Activated T-cell treated with anti-CD3 and anti-CD28 coated beads, Interleukin-2, amount 50 U/mL, for 4 hours (primary cell): ENCODE measurements at places on chromosomes 1 and 21.

GRCh38 chr21:33388188-33388587 lies 15.0 kb upstream of the IFNGR2 start:
- DNase-seq = no peak

DNA sequence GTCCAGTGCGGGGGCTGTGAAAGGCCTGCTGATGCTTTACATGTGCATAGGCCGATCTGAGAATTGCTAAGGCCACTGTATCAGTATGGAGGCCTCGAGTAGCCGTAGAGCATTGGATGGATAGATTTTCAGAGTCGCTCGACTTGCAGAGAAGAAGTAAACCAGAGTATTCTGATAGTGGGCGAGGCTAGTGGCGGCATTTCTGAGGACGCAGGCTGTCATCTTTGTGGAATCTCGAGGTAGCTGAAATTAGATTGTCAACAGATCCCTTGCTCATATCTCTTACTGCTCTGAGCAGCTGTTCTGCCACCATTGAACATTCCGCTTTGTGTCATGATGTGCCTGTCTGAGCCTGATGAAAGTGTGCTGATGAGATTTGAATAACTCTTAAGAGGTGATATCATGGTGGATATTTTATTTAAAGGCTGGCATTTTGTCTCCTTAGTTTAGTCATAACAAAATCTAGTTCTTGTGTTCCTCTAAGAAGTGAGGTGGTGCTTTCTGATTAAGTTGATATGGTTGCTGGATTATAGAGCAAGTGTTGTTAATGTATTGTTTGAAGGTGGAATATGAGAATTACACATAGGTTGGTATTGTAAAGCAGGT lies 1.5 kb downstream of the KIF1B start:
- no peak for DNase-seq

GRCh38 chr1:40798366-40799281 lies 15.0 kb downstream of the KCNQ4 start:
- DNase-seq = no peak

- DNase-seq = no peak
These were observed 256.7 kb upstream of the CACYBP start for GRCh38 chr1:174742805-174743653.

- no peak for DNase-seq
These were observed 16.9 kb upstream of the BTG2 start for GRCh38 chr1:203288400-203288799.

GRCh38 chr1:227766653-227767277 lies 31.5 kb downstream of the SNAP47 start:
- DNase-seq = no peak

- DNase-seq = no peak
These were observed 123.1 kb downstream of the AKT3 start for GRCh38 chr1:243726806-243727502.

DNA sequence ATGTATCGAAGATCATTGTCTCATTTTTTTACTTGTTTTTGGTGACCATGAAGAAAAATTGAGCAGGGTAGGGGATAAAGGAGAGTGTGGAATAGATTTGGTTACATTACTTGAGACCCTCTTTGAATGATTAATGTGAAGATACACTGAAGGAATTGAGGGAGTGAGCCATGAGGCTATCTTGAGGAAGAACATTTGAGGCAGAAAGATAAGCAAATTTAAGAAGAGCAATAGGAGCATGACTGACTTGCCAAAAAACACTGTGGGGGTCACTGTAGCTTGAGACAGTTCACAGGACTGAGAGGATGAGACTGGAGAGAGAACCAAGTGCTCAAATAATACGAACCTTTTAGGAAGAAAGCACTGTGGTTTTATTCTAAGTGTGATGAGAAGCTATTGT lies 43.1 kb upstream of the PTPRC start:
- DNase-seq = no peak

- DNase-seq = no peak
These were observed 12.4 kb downstream of the FBXO2 start for GRCh38 chr1:11641776-11642305.

DNA sequence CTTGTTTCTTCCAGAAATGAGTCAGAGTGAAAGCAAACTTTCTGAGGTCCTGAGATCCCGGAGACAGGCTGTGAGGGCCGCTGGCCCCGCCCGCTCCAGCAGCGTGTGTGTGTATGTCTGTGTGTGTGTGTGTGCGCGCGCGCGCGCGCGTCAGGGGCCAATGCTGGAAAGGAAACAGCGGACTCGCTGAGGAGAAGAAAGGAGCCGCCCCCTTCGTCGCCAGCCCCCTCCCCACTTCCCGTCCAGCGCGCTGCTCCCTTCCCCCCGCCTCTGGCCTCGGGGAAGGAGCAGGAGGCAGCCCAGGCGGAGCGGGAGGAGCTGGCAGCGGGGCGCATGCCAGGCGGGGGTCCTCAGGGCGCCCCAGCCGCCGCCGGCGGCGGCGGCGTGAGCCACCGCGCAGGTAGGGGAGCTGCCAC lies at the start of gene DISC1:
Gene DISC1, plus strand, starts transcription at position 256 of the 416 bp plus-strand sequence. Its CDS starts 78 bp downstream, at position 334.
- DNase-seq = peak; percentile 50

DNA sequence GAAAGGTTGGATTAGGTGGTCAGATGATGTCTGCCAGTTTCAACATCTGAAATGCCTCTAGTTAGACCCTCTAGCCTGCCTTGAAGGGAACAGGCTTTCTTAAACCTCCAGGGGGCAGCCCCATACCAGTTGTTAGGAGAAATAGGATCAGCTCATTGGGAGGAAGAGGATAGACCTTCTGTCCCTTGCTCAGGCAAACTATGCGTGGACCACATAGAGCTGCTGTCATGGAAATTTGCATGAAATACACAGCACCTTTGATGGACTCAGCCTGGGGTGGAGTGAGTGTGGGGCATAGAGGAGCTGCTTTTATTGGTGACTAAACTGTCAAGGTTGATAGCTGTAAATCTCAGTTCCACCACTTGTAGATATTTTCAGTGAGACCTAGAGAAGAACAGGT lies 38.4 kb upstream of the SPAG17 start:
- DNase-seq = no peak
